ENCODE measurements at places on chromosomes 1 and 21.

DNA sequence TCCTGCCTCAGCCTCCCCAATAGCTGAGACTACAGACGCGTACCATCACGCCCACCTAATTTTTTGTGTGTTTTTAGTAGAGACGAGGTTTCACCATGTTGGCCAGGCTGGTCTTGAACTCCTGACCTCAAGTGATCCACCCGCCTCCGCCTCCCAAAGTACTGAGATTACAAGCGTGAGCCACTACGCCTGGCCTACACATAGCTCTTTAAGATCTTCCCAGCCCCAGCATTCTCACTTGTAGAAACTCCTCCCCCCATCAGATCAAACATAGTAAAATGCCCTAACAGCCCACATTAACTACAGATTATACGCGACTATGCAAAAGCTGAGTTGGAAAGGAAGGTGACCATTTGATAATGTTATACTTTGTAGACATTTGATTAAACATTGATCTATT is 634.8 kb downstream of the MATN1 start:
- peak; percentile 66 for DNase-seq

GRCh38 chr1:165824269-165824643 is 3.2 kb upstream of the UCK2 start:
- peak; percentile 70 for DNase-seq

- DNase-seq = peak; percentile 78
Measured at GRCh38 chr1:174080819-174081218, 58.7 kb upstream of the RC3H1 start.

- DNase-seq = no peak
Measured at GRCh38 chr1:161887730-161888287, 121.7 kb downstream of the ATF6 start.

GRCh38 chr1:10046356-10047085 is 13.8 kb downstream of the UBE4B start:
- DNase-seq = no peak

GRCh38 chr1:18693256-18694098 is 62.8 kb downstream of the PAX7 start:
- no peak for DNase-seq

- DNase-seq = no peak
Measured at GRCh38 chr1:31596737-31597097, 20.4 kb downstream of the TINAGL1 start.

DNA sequence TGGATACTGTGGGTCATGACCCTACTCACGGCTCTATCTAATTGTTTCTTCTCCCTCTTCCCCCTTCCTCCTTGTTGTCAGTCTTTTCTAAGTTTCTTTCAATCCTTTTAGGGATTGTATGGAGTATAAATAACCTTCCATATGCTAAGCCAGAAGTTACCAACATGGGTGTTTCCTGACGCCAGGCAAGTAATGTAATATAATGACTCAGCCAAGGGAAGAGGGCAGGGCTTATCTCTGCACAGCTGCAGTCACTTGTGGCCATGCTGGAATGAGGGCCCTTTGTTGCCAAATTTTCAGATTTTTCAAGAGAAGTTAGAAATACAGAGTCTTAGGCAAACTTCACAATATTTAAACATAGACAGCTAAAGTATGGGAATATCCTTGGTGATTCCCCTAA is 194.6 kb downstream of the ST6GALNAC3 start:
- peak; percentile 41 for DNase-seq

DNA sequence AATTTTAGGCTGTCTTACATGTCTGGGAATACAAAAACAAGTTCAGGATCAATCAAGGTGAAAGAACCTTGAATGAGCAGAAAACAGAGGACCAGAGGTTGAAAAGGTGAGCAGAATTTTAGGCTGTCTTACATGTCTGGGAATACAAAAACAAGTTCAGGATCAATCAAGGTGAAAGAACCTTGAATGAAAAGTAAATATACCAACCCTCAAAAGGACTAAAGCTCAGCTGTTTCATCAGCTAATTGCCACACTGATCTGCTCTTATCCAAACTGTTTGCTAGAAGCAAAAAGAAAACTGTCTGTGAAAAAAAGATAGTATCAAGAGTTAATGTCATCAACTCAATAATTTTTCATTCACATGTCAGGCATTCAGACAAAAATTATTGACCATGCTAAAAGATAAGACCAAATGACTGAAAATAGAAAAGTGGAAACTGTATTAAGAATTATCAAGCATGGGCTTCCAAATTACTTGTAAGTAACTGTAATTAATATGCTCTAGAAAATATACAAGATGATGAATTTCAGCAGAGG is 69.2 kb downstream of the LTN1 start:
- peak; percentile 6 for DNase-seq

GRCh38 chr21:18174370-18174769 is 70.3 kb upstream of the CHODL start:
- DNase-seq = no peak

DNA sequence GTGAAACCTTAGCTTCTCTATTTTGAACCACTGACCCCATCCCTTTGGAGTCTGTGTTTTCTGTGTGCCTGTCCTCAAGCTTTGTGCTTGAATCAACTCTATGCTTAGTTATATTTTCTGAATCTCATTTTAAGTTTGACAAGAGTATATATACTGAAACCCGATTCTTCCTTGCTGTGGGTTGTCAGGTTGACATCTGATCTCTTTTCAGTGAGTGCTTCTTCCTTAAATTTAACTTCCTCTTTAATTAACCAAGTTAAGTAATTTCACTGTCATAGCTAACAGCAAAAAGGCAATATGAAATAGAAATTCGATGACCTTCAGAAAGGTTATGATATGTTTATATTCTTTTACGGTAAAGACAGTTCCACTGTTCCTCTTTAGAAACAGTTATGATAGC is 69.4 kb downstream of the C1orf21 start:
- peak; percentile 27 for DNase-seq

DNA sequence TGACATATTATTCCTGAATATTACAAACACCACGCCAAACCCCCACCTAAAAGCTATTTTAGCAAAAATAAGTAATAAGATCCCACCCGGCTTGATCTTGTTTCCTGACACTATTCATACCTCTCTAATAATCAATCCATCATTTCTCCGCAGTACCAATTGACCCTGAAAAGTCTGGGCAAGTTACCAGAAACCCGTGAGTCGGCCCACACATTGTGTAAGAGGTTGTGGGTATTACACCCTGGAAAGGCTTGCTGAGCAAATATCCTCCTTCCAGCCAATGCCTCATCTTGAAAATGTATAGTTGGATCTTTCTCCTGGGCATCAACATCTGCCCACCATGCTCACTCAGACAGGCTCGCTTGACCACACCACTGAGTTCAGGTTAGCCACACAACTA is 451.0 kb downstream of the TTLL7 start:
- no peak for DNase-seq

DNA sequence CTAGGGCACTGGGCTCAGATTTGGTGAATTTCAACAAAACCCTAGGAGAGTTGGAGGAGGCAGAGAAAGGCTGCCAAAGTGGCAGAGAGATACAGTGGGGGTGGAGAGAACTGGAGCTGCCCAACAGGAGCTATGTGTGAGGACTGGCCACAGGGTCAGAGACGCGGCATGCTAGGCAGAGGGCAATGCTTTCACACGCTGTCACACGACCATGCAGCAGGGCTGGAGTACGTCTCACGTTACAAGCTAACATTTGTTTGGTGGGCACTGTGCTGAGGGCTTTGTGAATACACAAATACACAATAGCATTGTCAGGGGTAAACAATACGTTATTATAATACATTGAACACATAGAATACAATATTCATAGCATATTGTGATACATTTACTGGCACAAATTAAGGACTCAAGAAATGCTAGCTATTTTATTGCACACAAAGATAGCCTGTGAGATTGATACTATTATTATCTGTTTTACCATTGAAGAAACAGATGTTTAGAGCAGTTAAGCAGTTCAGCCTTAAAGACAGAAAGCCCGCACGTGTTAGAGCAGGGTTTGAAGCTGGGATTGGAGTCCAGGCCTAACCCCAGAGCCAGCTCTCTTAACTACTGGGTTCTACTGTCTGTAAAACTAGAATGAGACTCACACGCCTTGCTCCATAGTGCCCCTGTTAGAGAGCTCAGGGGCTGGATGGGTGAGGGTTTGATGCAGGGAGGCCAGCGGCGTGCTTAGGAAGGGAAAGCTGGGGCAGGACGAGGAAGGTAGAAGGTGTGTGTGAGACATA is 4.5 kb downstream of the RAB7B start:
- DNase-seq = peak; percentile 53

GRCh38 chr21:15333136-15333710 is 268.4 kb upstream of the NRIP1 start:
- no peak for DNase-seq

DNA sequence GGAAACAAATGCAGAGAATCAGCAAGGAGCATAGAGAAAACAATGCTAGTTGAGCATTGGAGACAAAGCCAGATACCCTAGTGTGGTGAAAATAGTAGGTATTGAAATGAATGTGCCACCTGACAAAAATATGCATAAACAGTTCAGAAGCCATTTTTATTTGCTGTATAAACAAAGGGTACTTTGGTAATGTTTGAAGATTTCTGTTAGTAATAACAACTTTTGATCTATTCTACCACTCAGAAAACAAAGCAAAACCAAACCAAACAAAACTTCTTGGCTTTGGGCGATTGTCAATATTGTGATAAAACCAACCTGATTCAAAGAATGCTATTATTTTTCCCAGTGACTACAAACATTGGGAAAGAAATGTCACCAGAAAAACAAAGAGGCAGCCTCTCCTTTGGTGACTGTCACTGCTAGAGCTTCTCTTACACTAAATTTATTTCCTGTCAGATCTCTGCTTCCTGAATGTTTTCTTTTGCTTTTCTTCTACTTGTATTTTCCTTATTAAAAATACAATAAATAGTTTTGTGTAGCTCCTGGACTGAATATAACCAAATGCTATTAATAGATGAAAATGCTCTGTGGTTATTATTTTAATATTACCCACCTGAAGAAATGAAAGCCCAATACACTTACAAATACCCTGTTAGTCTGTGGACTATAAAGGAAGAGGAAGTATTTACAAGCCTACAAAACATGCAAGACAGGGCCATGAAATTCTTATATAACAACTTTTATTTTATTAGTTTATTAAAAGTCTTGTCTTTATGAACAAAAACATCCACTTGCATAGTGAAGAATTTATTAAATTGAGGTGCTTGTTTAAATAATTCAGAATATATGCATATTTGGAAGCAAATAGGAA is 5.7 kb downstream of the ATP6V1G3 start:
- peak; percentile 95 for DNase-seq

DNA sequence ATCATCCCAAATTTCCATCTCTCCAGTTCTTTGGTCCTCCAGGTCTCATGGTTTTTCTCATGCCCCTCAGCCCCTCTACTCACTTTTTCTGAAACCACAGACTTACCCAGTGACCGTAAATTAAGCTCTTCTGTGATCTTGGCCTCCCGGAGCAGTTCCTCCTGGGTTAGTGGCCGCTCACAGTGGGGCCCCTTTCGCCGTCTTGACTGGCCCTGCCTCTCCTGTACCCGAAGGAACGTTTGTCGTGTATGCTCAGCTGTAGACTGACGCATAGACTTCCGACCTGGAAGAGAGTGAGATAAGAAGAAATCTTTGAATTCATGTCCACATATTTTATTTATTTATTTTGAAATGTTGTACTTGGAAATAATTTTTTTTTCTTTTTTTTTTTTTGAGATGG is 5.8 kb downstream of the VPS72 start:
- no peak for DNase-seq

DNA sequence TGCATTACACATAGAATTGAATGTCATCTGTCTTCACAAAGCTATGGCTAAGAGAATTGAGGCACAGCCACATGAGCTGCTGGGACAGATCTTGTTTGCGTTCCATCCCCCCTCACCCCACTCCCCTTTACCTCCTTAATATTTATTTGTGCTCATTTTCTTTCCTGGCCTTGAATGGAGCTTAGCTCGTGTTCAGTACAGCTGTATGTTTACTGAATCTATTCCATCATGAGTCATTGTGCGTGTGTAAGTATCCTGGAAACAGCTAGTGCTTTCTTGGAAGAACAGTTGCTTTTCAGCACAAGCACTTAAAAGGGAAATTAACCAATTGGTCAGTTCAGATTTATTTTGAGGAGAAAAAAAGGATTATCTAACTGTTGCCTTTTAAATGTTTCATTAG is 14.7 kb downstream of the PROX1 start:
- DNase-seq = peak; percentile 96

GRCh38 chr1:22123071-22123390 is 19.9 kb downstream of the WNT4 start:
- no peak for DNase-seq

DNA sequence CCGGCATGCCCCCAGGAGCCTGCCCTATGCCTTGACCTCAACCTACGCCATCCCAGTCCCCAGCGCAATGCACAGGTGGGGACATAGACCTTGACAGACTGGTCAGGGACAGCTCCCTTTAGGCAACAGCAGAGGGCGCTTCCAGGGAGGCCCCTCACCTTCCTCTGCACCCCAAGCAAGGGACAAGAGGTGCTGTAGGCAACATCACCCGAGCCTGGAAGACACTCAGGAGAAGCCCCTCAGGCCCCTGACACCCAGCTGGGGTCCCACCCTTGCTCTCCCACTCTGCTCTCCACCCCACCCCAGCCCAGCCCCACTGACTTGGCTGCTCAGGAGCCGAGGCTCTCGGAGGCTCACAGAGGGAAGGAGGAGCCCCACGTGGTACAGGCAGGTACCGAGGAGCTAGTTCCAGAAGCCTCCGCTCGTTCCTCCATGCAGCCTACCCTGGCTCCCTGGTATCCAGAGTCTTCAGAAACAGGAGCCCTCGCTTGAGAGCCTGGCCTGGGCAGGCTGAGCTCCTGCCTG is 2.4 kb upstream of the WNT3A start:
- peak; percentile 59 for DNase-seq

DNA sequence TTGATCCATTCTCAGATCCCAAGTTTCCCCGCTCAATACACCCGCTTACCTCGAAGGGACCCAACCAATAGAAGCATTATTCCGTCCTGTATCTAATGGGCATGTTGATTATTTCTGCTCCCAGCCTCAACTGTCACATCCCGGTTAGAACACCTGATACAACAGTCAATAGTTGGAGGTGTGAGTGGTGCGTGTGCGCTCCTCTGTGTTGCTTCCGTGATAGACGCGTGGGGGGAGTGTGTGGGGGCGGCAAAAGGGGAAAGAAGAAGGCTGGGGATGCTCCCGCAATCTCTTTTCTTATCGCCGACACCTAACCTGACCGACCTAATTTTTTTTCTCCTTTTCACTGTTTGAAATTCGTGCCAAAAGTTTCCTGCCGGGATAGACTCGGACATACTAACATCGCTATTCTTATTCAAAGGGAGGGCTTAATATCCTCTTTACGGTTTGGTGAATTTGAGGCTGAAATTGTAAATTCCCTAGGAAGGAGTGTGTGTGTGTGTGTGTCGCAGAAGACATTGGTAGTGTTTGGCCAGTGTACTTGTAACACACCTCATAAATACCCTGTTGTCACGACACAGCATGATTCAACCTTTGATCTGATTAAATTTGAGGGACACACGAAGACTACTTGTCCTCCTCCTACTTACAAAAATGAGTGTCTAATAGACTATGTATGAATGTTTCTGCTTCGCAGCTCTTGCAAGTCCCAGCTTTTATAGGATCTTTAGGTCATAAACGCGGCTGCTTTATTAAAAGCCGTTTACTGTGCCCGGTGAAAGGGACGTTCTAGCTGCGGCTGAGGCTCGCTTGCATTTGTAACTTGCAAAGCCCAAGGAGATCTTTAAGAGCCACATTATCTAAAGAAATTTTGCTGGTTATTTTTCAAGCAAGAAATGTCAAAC is 1.5 kb upstream of the PROX1 start:
- peak; percentile 61 for DNase-seq

Data from NCI-H69 (cell line).